ENCODE measurements at places on chromosomes 7 and 10.

DNA sequence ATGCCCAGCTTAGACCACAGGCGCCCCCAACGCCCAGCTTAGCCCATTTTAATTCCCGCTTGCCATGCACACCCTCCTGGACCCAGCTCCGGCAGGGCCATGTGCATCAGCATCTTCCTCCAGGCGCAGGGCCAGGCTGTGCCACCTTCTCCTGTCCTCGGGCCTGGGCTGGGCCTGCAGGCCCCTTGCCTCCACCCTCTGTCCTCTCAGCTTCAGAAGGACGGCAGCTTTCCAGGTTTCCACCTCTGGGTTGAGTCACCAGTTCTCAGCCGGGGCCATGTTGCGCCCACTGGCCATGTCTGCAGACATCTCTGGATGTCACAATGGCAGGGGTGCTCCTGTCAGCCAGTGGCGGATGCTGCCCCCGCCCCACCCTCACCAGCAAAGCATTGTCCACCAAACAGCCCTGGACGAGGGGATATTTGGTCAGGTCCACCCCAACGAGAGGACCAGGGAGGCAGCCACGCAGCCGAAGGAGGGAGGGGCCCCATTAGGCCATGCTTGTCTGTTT, 59.1 kb upstream of the NKX6-2 start:
- no peak for DNase-seq

DNA sequence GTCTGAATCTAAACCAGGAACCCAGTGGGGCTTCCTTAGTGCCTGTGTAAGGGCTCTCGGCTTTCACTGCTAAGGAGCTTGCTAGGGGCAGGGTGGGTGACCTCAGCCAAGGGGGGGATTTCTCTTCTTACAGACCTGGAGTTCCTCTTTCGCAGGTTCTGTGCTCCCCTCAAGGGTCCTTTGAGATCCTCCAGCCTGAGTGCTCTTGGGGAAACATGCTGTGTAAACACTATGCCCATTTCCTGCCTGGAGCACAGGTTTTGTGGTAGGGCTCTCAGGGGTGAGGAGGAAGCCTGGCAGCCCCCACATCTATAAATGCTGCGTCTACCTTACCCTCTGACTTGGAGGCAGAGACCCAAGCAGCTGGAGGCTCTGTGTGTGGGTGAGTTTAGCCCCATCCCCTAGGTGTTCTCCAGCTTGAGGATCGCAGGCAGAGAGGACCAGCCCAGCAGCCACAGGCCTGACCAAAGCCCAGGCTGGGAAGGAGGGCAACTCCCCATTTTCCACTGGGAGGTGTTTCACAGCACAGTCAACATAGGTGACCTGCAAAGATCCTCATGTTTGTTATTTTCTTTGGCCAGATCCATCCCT, at the start of gene SFTPA1:
SFTPA1 (plus strand) TSS at position 339 of the 591 bp plus-strand sequence. CDS start 887 bp downstream, outside the sequence.
- no peak for DNase-seq

GRCh38 chr10:99369551-99369950, 40.4 kb downstream of the CNNM1 start:
- DNase-seq: no peak

DNA sequence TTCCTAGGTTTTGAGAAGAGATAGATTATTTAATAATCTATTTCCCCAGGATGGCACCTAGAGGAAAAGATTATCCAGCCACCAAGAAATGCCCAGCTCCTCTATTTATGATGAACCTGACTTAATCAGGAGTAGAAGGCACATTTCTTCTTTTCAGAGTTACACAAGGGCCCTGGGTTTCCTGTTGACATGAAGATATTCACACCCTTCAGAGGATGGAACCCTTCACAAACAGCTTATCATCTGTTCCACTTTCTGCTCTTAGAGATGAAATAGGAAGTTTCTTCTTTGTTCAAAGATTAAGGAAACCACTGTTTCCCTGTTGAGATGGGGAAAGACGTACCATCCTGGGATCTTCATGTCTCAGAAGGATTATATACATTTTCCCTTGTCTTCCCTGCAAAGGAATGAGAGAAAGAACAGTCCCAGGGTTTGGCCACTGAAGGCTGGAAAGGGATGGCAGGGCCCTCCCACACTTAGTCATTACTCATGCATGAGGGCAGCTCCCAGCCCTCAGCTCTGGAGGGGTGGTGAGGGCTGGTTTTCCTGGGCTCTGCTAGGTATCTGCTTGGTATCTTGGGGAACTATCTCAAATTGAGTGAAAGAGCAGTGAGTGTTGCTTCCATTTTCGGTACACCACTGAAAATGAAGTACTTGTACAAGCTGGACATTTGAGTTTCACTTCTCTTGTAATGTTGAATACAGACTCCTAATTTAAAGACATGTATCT, 64.0 kb downstream of the MTPAP start:
- no peak for DNase-seq

DNA sequence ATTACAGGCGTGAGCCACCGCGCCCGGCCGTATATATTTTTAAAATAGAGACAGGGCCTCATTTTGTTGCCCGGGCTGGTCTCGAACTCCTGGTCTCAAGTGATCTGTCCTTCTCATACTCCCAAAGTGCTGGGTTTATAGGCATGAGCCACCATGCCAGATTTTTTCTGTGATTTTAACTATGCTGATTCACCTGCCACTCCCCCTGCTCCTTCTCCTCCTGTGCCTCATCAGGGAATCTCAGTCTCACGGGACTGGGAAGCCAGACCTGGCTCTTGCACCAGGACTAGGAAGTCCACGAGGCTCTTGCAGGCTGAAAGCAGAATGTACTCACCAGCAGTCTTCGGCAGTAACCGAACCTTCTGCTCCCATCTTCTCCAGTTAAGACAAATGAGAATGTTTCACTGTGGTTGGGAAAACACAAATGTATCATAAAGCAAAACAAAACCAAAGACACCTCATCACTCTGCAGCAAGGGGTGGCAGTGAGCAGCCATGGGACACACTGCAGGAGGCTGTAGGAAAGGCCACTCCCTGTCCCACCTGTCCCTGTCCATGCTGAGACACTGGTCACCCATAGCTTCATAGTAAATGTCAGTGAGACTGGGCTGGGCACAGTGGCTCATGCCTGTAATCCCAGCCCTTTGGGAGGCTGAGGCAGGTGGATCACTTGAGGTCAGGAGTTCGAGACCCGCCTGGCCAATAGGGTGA, 78.7 kb upstream of the MKRN1 start:
- DNase-seq: no peak

DNA sequence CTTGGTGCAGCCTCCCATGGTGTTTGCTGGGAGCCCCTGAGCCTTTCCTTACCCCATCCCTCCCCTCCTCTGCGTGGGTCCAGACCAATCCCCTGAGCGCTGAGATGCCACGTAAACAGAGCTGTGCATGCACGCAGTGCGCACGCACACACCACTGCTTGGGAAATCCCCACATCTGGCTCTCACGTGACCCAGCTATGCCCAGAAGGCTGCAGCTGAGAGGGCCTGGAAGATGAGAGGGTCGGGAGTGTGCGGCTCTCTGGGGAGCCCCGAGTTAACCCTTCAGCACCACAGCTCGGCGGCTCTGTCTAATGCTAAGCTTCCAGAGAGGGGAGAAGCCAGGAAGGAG, 177.2 kb downstream of the SH3PXD2A start:
- no peak for DNase-seq

All from D721Med (cell line).